ENCODE measurements at places on chromosomes 7 and 10.
A peak's percentile ranks its signal among the peaks of the same experiment; 100 is the strongest.

- no peak for DNase-seq
Observed at GRCh38 chr10:133460208-133460769, 6.5 kb downstream of the SCART1 start.

DNA sequence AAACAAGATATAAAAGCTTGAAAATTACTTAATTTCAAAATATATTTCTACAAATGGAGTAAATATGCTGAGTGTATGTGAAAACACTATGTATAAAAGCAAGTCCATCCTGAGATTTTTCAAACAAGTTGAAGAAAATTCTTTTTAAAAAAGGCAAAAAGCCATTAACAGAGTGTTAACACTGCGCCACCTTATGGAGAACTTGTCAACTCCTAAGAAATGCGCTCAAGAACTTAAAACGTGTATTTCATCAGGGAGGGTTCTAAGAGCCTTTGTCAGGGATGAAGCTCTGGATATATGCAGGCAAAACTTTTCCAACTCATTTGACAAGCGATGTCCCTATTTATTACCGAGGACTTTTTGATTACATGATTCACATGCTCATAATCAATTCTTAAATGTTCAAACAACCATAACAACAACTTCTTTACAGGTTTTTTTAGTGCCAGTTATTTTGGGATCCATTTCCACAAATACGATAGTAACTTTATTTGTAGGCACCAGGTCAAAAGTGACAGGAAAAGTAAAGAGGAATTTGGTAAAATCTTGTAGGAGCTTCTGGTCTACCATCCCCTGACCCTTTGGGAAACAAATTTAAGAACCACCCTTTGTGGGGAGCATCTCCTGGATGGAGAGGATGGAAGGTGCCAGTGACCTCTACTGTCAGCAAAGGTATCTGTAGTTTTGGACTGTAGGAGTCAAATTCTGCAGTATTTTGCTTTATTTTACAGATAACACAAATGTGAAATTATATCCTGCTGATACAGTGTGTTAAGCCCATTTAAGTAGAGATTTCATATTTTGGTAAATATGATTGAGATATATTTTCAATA is 23.2 kb downstream of the CALCR start:
- DNase-seq = no peak

- no peak for DNase-seq
Observed at GRCh38 chr7:90828601-90829000, 232.5 kb downstream of the CDK14 start.

GRCh38 chr10:77187376-77187999 is 450.1 kb downstream of the KCNMA1 start:
- no peak for DNase-seq

DNA sequence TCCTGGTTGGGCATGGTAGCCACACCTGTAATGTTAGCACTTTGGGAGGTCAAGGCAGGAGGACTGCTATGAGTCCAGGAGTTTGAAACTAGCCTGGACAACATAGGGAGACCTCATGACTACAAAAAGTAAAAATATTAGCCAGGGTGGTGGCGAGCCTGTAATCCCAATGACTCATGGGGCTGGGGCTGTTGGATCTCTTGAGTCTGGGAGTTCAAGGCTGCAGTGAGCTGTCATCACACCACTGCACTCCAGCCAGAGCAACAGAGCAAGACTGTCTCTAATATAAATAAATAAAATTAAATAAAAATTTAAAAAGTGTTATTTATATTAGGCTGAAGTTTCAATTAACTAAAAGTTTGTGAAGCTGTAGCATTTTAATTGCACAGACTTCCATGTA is 207.3 kb downstream of the NXPH1 start:
- no peak for DNase-seq

GRCh38 chr10:84605802-84606201 is 277.4 kb downstream of the CCSER2 start:
- DNase-seq = no peak

- no peak for DNase-seq
Observed at GRCh38 chr7:158910254-158911053, 54.1 kb downstream of the DYNC2I1 start.

DNA sequence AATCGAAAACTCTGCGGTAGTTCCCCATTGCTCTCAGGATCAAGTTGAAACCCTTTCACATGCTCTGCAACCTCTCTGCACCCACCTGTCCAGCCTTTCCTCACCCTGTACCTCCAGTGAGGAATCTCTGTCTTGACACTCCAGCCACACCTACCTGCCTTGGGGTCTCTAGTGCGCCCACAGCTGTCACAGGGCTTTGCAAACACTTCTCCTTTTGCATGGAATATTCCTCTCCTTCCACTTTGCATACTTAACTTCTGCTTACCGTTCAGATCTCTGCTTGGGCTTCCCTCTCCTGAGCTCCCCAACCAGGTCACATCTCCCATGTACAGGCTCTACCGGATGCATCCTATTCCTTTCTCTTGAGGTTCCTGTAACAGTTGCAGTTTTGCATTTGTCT is 6.6 kb upstream of the ZYX start:
- DNase-seq = no peak

GRCh38 chr10:80460399-80461207 is 6.5 kb downstream of the TSPAN14 start:
- DNase-seq = no peak

- DNase-seq = no peak
Observed at GRCh38 chr7:36217961-36218284, 64.9 kb downstream of the EEPD1 start.

GRCh38 chr10:95297402-95297801 is 6.6 kb upstream of the PDLIM1 start:
- peak; percentile 58 for DNase-seq

GRCh38 chr10:62085404-62085803 is 183.2 kb downstream of the RTKN2 start:
- DNase-seq = no peak

GRCh38 chr7:100786323-100786722 is 41.0 kb downstream of the EPHB4 start:
- DNase-seq = no peak

DNA sequence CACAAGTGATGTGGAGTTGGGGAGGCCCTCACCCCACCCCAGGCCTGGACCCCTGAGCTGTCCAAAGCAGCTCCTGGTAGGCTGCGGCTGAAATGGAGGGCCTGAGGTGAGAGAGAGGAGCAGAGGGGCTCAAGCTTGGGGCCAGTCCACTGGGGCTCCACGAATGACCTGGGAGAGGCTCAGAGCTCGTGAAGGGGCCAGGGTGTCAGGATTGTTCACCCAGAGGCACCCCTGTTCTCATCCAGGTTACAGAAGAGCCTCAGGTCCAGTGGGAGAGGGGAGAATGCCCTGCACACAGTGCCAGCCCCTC is 102.2 kb upstream of the RET start:
- no peak for DNase-seq

DNA sequence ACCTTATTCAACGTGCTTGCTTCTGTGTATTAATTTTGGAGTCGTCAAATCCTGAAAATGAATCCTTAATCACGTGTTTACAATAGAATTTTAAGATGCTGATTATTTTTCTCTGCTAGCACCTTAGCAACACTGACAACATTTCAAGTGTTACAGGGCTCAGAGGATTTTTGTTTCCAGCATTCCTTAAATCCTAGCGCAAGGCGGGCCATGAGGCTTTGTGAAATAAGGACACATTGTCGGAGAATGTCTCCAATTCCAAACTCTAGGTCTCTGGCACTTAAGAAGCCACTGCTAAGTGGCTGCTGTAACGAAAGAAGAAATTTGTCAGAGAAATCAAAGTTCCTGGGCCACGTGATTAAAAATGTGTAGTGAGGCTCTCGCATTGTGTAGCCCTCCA is 390.9 kb upstream of the CELF2 start:
- no peak for DNase-seq

DNA sequence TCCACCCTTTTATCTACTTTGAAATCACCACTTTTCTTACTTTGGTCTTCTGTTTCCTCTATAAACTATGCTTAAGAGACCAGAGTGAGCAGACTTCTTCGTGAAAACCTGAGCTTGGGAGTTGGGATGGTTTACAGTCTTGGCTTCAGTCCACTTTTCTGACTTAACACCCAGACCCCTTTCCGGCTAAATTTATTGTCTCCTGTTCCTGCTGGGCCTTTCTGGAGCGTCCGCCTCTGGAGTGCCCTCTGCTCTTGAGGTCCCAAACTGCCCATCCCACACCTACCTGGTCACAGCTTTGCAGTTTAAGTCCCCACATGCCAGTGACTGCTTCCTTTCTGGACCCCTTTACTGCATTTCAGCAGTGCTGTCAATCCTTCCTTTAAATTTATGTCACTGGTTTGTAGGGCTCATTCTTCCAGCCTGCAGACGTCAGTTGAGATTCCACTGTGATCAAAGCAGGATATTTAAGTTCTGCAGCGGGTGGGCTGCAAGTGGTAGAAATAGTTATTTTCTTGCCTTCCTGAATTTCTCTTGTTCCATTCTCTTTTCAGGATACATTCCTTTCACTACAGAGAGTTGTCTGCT is 80.3 kb downstream of the KAT6B start:
- DNase-seq = no peak

DNA sequence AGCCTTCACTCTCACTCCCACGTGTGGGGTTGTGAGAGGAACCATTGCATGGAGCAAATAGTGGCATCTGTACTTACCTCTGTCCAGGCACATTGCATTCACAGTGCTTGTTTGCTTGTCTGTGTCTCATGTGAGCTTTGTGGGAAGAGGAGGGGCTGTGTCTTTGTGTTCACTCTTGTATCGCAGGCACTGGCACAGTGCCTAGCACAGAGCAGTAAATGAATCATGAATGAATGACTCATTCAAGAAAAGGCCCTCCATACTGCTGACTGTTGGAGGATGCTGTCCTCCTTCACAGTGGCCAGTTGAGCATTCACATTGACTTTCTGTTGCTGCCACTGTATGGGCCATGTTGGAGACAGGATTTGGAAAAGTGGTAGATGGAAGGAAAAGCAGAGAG is 125.3 kb downstream of the SORCS3 start:
- DNase-seq = no peak

DNA sequence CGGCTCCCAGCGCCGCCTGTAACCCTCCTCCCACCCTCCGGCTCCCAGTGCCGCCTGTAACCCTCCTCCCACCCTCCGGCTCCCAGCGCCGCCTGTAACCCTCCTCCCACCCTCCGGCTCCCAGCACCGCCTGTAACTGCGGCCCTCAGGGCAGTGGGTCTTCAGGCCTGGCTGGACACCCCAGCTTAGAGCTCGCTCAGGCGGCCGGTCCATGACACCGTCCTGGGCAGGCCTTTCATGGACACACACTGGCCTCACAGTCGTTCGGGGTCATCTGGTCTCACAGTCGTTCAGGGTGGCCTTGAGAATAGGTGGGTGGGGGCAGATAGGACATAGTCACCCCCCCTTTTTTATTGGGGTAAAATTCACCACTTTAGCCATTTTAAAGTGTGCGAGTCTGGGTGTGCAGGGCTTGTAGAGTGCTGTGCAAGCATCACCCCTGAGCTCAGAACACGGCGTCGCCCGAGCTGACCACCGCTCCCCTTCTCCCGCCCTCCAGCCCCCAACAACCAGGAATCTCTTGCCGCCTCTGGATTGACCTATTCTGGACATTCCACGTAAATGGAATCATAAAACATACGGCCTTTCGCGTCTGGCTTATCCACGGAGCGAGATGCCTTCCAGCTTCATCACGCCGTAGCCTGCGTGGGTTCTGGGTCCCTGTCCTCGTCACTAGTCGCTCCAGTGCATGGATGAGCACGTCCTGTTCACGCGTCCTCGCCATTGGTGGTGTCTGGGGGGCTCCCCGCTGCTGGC is 41.1 kb upstream of the CFAP46 start:
- no peak for DNase-seq

- no peak for DNase-seq
Observed at GRCh38 chr7:110841840-110842545, 248.9 kb upstream of the LRRN3 start.

DNA sequence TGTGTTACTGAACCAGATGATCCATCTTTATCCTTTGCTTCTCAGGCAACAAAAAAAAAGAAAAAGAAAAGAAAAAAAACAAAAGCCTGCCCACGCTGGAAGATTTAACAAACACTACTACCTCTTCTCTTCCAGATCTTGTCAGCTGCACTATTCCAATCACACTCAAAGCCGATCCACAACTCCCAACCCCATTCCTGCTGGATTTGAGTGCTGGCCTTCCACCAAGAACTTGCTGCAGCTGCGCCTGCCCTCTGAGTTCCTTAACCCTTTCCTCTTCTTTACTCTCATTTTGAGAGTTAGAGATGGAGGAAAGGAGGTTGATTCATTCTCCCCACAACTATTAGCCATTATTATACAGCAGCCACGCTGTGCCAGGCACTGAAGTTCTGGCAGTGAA is 16.0 kb upstream of the ITGA8 start:
- no peak for DNase-seq

DNA sequence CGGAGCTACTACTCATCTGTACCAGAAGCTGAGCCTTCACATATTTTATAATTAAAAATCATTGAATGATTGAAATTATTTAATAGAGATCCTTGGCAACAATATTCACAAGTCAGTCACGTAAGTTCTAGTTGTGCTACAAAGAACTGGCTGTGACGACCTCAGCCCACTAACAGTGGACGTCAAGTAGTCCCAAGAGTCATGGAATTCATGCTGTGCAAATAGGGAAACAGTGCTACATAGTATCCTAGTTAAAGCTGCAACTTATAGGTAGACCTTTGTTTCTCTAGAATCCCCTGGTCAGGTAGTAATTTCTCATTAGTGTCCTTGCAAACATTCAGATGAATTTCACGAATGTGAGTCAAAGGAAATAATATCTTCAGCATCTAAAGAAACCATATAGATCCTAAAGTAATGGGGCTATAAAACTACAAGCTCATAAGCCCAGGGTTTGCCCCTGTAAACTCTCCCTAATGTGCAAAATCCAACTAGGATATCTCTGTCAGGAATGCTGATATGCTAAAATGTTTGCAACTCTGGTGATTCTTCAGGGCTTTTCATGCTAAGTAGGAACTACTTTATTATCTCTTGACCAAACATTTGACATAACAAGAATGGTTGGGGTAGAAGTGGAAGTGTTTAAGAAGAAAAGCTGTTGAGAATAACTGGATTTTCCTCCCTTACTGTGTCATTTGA is 31.2 kb downstream of the CFAP69 start:
- DNase-seq = no peak

DNA sequence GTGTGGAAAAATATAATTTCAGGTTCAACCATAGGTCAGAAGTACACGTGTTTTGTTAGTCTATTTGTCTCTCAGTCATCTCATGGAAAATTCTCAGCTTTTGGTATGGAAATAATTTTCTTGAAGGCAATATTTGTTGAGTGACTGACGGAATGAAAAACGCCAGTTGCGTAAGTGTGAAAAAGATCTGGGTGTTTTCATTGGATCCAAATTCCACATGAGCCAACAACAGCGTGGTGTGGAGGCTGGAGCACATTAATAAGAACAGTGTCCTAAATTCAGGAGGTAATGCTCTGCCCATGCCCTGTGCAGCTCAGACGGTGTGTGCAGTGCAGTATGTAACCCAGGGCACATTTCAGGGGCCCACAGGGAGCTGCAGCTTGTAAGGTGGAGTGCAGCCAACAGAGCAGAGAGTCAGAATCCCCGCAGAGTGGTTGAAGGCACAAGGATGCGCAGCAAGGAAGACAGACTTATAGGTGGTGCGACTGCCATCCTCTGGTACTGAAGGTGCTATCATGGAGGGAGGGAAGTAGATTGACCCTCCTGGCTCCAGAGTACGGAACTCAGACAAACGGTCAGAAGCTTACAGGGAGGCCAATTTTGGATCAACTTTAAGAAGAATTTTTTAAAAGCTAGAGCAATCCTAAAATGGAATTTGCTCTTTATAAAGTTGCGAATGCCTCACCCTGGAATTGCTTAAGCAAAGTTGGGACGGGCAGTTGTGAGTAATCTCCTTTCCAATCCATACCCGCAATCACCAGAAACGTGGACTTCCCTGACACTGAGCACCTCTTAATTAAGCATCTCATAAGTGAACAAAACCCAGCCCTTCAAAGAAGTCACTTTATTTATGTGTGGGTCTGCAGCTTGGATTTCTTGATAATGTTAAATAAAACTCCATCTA is 38.0 kb downstream of the EGFR start:
- no peak for DNase-seq

GRCh38 chr10:116538456-116538855 is 7.3 kb upstream of the PNLIP start:
- no peak for DNase-seq
